ENCODE measurements at places on chromosomes 13 and 19. TPM values are rescaled to one million over a fixed set of nuclear protein-coding genes. Genes with fewer than 3 reads are reported as not detected.

Gene GRIN2D
- 7.2 TPM for total RNA-seq

Gene ADGRE3
- 0.14 TPM for total RNA-seq

Gene PEX11G
- total RNA-seq: 0.57 TPM

Gene KIR2DL1
- not detected for total RNA-seq

Gene SPRYD7
- 4.8 TPM for total RNA-seq

Gene P2RY11
- 1.3 TPM for total RNA-seq

Gene B3GLCT
- 7.4 TPM for total RNA-seq

Gene SLC25A41
- not detected for total RNA-seq

Gene IGFL3
- not detected for total RNA-seq

Gene UGGT2
- 69.4 TPM for total RNA-seq

Gene KIRREL2
- not detected for total RNA-seq

Gene ACER1
- total RNA-seq: not detected

Gene CATSPERD
- total RNA-seq: not detected

Gene RNF126
- 82.6 TPM for total RNA-seq

Gene LIG1
- 8.3 TPM for total RNA-seq

Gene ATXN8OS
- total RNA-seq: not detected

Gene KLK3
- total RNA-seq: not detected

Gene SPRED3
- 10.2 TPM for total RNA-seq

Gene RFPL4A
- total RNA-seq: not detected

Gene ENOX1
- total RNA-seq: 0.57 TPM

Gene DPF1
- 0.88 TPM for total RNA-seq

Gene POLR2I
- total RNA-seq: 25.9 TPM

Gene VSTM2B
- not detected for total RNA-seq

Gene ATP8A2
- total RNA-seq: 0.14 TPM

Gene ICAM3
- 11.3 TPM for total RNA-seq

Gene ZNF358
- 36.5 TPM for total RNA-seq

Gene LHFPL6
- total RNA-seq: 47.2 TPM

Gene ZNF211
- total RNA-seq: 11.2 TPM

Gene KLK1
- not detected for total RNA-seq

Gene CILP2
- total RNA-seq: 0.14 TPM

Gene GAPDHS
- not detected for total RNA-seq

Gene SIGLEC12
- total RNA-seq: not detected

Gene ARID3A
- total RNA-seq: 83.9 TPM

Data from placental pericyte (primary cell).